ENCODE measurements at places on chromosomes 3 and 15. TPM values are rescaled to one million over a fixed set of nuclear protein-coding genes. Genes with fewer than 3 reads are reported as not detected.

DNA sequence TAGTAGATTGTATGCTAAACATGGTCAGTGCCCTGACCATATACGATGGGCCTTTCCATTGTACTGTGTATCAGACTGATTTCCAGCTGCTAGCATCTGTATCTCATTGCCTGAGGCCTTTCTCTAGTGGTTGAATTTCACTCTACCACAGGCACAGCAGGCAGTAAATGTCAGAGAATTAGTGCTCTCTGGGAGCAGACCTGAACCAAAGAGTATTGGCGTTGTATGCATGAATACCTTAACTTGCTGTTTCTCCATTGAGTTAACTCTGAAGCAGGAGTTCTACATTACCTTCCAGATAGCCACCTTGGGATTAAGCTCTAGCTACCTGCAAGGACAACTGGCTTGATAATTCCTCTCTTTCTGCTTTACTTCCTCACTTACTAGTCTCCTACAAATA lies 439.2 kb upstream of the EPHA3 start:
- no peak for DNase-seq

DNA sequence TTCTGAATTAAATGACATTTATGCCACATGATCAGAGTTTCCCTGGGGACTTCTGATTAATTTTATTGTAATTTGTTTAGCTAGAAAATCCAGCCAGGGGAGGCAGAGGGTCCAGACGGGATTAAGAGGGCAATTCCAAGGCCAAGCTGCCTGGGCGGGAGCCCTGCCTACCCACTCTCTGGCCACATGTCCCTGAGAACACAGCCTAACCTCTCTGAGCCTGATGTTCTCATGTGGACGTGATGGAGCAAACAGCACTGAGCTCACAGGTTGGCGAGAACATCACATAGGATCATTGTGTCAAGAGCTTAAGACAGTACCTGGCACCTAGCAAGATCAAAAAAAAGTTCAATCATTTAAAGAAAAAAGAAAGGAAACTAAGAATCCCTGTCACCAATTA lies 1.0 kb downstream of the LRRC2 start:
- DNase-seq = no peak

DNA sequence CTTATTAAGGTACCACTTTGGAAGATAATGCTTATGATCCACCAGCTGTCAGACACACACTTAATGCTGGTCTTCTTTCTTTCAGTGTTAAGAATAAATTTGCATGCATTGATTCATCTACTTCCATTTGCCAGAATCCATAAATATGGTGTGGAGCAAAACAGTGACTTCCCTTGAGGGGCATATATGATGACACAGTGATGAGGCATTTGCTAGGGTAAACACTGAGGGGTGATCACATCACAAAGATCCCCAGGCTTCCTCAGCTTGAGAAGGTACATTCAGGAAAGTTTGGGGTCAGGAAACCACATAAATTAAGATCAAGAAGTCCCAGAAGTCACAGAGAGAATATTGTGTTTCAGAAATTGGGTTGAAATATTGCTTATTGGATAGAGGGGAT lies 9.9 kb upstream of the ZBED2 start:
- no peak for DNase-seq

SCAMP5 gene
- total RNA-seq = 3.2 TPM
